ENCODE measurements at places on chromosomes 2 and 18.

DNA sequence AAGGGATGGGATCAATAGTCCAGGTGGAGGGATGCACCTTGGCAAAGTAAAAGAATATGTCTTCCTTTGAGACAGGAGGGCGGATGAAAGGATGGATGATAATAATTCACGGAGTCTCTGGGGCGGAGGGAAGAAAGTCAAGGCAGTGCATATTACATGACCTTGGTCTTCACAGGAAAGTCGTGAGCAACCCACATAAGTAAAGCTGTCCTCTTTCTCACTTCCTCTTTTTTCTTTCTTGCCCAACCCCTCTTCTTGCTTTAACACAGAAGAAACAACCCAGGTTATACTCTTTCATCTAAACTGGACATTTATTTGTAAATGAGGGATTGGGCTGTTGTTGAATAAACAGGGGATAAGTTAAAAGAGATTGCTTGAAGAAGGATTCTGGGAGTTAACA lies 168.7 kb upstream of the SKOR2 start:
- no peak for DNase-seq

- DNase-seq = no peak
Measured at GRCh38 chr18:74233933-74234325, 57.8 kb downstream of the CYB5A start.

DNA sequence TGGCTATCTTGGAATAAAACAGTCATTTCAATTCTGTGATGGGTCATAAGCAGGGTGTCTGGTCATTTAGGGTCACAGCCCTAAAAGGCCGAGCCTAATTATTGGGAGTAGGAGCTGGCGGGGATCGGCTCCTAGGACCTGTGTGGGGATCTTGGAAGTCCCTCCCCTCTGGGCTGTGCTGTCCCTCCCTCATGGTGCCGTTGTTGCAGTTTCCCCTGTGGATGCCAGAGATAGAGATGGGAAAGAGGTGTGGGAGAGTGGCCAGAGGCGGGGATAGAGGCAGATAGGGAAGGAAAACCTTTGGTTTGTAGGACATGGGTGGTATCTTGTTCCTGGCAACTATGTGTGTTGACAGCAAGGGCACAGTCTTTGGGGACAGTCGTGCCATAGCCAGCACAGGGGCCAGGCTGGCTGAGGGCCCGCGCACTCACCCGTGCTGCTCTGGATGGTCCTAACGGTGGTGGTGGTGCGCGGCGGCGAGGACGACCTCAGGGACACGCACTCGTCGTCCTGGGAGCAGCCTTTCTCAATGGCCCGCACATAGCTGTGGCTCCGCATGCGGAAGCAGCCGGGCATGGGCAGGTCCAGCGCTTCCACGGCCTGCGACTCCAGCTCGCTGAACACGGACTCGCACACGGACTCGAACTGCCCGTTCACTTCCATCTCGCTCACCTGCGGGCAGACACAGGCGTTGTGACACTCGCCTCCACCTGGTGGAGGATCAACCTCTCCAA lies 278.9 kb downstream of the TGIF1 start:
- no peak for DNase-seq

DNA sequence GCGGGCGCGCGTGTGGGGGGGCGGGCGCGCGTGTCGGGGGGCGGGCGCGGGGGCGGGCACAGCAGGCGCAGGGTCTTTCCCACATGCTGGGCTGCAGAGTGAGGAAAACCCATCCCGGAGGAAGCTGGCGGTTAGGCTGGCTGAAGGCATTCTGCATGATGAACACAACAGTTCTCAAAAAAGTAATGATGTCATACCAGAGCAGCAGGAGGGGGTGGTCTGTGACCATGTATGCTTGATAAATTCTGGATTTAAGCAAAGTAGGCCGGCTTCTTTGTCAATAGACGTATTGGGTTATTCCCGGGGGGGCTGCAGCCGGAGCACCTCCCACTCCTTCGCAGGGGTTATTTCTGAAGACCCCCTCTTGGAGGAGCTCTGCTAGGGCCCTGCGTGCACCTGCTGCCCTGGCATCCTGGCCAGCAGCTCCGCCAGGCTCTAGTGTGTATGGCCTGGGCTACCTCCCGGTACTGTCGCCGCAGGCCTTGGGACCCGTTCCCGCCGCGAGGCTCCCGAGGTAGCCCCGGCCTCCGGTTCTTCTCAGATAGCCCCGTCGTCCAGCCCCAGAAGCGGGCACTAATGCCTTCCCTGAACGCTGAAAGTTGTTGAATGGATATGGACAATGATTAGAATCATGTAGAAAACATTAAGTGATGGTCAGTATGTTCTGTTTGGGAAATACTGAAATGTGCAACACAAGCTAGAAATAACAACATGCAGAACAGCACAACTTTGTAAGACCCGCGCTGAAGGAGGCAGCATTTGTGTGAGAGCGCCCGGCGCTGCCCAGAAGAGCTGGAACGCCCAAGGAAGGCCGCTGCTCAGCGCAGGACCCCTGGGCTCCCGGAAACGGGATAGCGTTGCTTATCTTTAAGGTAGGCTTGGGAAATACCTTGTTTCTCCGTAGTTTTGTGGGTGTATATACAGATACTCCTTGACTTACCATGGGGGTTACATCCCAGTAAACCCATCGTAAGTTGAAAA lies 101.4 kb upstream of the RAB6C start:
- DNase-seq = no peak

DNA sequence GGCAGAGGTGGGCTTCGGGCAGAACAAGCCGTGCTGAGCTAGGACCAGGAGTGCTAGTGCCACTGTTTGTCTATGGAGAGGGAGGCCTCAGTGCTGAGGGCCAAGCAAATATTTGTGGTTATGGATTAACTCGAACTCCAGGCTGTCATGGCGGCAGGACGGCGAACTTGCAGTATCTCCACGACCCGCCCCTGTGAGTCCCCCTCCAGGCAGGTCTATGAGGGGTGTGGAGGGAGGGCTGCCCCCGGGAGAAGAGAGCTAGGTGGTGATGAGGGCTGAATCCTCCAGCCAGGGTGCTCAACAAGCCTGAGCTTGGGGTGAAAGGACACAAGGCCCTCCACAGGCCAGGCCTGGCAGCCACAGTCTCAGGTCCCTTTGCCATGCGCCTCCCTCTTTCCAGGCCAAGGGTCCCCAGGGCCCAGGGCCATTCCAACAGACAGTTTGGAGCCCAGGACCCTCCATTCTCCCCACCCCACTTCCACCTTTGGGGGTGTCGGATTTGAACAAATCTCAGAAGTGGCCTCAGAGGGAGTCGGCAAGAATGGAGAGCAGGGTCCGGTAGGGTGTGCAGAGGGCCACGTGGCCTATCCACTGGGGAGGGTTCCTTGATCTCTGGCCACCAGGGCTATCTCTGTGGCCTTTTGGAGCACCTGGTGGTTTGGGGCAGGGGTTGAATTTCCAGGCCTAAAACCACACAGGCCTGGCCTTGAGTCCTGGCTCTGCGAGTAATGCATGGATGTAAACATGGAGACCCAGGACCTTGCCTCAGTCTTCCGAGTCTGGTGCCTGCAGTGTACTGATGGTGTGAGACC lies at the start of gene PROC:
Gene PROC, plus strand, starts transcription at position 128 of the 812 bp plus-strand sequence. CDS start 1,516 bp downstream, outside the sequence.
- no peak for DNase-seq

- DNase-seq = no peak
Measured at GRCh38 chr2:160835166-160835565, 325.1 kb upstream of the TANK start.

DNA sequence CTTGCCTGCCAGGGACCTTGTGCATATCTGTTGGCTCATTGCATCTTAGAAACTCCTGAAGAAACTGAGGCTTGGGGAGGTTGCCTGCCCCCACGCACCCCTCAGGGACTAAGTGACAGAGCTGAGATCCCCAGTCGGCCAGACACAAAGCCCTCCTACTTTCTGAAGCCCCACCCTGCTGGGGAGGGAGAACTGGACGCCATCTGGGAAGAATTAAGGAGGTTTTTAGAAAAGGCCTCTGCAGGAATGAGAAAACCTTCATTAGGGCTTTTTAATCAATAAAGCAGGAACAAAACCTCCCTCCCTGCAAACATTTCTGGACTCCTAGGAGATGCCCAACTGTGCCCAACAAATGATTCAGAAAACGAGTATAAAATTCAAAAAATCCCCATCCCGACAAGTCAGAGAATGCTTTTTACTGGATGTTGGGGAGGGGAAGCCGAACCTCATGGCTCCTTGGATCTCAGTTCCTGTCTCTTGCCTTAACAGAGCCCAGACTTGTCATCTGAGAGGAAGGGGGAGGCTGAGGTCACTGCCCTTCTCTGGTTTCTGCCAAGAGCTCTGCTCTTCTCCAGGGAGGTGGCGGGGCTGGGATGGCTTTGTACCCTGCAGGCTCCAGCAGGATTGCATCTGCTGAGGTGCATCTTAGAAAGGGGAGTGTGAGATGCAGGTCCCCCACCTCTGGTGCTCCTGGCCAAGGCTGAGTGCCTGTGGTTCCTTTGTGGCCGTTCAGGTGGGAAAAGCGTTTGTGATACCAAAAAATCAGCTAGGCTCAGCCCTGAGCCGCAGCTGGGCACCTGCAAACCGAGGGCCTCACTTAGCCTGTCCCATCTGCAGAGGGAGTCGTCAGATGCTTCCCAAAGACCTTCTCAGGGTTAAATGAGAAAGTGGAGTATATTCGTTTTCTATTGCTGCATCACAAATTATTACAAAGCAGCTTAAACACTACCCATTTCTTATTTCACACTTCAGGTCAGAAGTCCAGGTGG lies 142.4 kb downstream of the ZFP36L2 start:
- DNase-seq = no peak

- DNase-seq = no peak
Measured at GRCh38 chr2:28463211-28463816, 32.5 kb upstream of the PLB1 start.

DNA sequence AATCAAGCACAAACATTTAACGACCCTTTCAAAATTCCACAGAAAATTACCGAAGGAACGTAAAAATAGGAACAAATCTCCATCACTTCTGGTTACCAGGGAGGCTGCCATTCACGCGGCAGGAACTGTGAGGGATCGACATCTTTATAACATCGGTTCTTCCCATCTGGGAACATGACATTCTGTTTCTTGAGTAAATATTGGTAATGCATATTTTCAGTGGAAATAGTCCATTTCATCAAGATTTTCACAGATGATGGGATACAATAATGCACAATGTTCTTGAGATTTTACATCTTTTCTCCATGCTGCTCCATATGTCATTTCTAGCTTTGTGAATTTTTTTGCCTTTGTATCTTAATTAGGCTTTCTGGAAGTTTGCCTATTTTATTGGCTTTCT lies 10.0 kb downstream of the ADD2 start:
- DNase-seq = no peak

DNA sequence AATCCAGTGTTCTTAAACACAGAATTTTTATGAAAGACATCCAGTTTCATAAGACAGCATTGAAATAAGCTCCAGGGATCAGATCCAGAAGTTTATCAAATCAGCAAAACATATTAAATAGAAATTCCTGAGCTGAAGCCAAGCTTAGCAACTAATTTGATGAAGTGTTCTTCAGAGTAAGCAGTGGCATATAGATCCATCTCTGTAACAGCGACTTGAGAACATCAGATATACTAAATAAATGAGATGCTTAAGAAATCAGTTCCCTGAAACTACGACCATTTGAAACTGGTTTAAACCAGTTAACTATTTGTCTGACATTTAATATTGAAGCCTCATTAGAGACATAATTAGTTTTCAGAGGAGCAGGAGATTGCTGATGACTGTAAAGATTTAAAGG lies 34.1 kb downstream of the PPP1R1C start:
- DNase-seq = no peak

- DNase-seq = no peak
Measured at GRCh38 chr18:46010676-46011075, 43.5 kb upstream of the EPG5 start.

DNA sequence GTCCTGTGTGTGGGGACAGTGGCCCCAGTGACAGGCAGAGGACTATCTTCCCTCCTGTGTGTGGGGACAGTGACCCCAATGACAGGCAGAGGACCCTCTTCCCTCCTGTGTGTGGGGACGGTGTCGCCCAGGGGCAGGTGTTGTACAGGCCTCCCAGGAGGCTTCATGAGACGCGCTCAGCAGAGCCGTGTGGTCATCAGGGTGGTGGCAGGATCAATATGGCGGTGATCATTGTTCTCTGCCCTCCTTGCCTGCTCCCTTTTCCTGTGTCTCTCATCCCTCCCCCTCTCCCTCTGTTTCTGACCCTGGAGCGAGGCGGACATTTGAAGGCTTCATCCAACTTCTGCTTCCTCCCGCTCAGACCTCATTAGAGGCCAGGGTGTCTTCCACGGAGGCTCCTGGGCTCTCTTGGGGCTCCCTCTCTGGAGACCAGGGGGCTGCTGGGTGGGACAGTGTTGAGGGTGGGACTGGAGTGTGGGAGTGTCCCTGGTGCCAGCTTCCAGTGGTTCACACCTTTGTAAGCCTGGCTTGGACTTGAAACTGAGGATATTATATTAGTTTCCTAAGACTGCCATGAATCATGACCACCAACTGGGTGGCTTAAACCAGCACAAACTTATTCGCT lies 59.5 kb downstream of the ACKR3 start:
- no peak for DNase-seq

- DNase-seq = no peak
Measured at GRCh38 chr2:73946215-73946614, 19.5 kb downstream of the DGUOK start.

GRCh38 chr2:147623328-147623727 lies 221.5 kb upstream of the ACVR2A start:
- no peak for DNase-seq

DNA sequence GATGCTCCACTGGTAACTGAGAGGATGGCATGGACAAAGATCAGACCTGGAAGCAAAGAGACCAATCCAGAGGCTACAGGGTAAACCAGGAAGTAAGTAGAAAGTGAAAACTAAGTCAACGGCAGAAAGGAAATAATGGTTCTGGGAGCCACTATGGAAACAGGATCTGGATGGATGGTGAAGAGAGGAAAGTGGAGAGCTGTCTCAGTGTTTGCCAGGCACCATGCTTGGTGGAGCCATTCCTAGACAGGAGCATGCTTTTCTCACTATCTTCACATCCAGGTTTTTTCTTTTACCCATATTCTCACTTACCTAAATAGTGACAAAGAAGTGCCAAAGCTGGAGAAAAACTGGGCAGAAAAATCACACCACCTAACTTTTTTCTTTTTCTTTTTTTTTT lies 22.2 kb downstream of the ZNF521 start:
- DNase-seq = no peak

DNA sequence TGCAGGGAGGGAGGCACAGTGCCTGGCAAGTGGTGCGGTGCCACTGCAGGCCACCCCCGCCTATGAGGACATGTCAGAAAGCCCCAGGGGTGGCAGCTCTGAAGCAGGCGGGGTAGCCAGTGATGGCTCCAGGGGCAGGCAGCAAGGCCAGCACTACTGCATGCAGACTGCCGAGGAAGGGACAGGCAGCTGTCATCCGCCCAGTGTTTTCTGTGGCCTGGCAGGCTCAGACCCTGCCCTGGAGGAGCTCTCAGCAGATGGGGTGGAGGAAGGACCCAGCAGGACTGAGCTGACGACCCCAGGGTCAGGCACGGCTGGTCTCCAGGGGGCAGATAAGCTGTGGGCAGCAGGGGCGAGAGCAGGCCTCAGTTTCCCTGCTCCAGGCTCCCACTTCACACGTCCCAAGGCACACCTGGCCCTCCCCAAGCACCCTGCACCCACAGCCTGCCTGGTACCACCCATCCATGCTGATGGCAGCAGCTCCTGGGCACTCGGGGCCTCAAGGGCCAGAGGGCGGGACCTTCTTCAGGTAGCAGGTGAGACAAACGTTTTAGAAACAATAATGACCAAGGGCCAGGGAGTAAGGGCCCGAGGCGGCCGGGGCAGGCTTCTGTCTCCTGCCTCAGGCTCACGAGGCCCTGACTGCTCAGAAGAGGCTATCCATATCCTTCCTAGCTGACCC lies 48.5 kb downstream of the HS6ST1 start:
- no peak for DNase-seq
